ENCODE measurements at places on chromosomes 7 and 10. TPM values are rescaled to one million over a fixed set of nuclear protein-coding genes. Genes with fewer than 3 reads are reported as not detected.
A peak's percentile ranks its signal among the peaks of the same experiment; 100 is the strongest.

- no peaks in the 10 kb centered on the region for H3K36me3 ChIP-seq
- no peaks in the 10 kb centered on the region for H3K27me3 ChIP-seq
- H3K27ac ChIP-seq, result no peak overlapping the region
- H3K4me1 ChIP-seq, result no peaks in the 10 kb centered on the region
- H3K4me3 ChIP-seq, result no peak overlapping the region
These were observed 100.0 kb downstream of the GRID1 start for GRCh38 chr10:86266446-86267242.

SPDYE18 gene
- total RNA-seq, result 1.2 TPM

CPXM2 gene
- 48.5 TPM for total RNA-seq

GRCh38 chr7:32204361-32205018 is 134.3 kb upstream of the PDE1C start:
- H3K27ac ChIP-seq, result no peak overlapping the region
- peak; percentile 75 for DNase-seq
- no peaks in the 10 kb centered on the region for H3K27me3 ChIP-seq
- peak overlapping the region; percentile 33 for H3K4me3 ChIP-seq
- no peaks in the 10 kb centered on the region for H3K4me1 ChIP-seq
- H3K36me3 ChIP-seq, result no peaks in the 10 kb centered on the region

TMEM213 gene
- not detected for total RNA-seq

ADARB2 gene
- total RNA-seq, result 5.9 TPM

GRCh38 chr10:117740691-117741222 is 198.2 kb downstream of the EMX2 start:
- no peaks in the 10 kb centered on the region for H3K4me1 ChIP-seq
- no peak overlapping the region for H3K27ac ChIP-seq
- DNase-seq, result no peak
- peaks cover 10% of the 10 kb centered on the region for H3K27me3 ChIP-seq
- no peak overlapping the region for H3K4me3 ChIP-seq

GRCh38 chr7:158588085-158588877 is 658 bp upstream of the PTPRN2 start:
- H3K27me3 ChIP-seq, result peaks cover 28% of the 10 kb centered on the region
- peak overlapping the region; percentile 53 for H3K4me3 ChIP-seq
- peak; percentile 57 for DNase-seq

GRCh38 chr10:84563355-84563754 is 235.0 kb downstream of the CCSER2 start:
- H3K4me1 ChIP-seq, result no peaks in the 10 kb centered on the region
- H3K36me3 ChIP-seq, result no peaks in the 10 kb centered on the region
- DNase-seq, result no peak
- peaks cover 3% of the 10 kb centered on the region for H3K27me3 ChIP-seq
- H3K4me3 ChIP-seq, result no peak overlapping the region

EIF4EBP2 gene
- total RNA-seq, result 72.1 TPM

DNA sequence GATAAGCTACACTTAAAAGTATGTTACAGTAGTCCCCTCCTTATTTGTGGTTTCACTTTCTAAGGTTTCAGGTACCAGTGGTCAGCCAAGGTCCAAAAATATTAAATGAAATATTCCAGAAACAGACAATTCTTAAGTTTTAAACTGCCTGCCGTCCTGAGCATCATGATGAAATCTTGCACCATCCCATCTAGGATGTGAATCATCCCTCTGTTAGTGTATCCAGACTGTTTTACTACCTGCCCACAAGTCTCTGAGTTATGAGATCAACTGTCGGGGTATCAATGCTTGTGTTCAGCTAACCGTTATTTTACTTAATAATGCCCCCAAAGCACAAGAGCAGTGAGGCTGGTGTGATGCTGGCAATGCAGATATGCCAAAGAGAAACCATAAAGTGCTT is 11.4 kb downstream of the KDM7A start:
- no peaks in the 10 kb centered on the region for H3K36me3 ChIP-seq
- DNase-seq, result no peak
- H3K4me1 ChIP-seq, result peaks cover 37% of the 10 kb centered on the region
- H3K27me3 ChIP-seq, result no peaks in the 10 kb centered on the region
- H3K27ac ChIP-seq, result no peak overlapping the region

DNA sequence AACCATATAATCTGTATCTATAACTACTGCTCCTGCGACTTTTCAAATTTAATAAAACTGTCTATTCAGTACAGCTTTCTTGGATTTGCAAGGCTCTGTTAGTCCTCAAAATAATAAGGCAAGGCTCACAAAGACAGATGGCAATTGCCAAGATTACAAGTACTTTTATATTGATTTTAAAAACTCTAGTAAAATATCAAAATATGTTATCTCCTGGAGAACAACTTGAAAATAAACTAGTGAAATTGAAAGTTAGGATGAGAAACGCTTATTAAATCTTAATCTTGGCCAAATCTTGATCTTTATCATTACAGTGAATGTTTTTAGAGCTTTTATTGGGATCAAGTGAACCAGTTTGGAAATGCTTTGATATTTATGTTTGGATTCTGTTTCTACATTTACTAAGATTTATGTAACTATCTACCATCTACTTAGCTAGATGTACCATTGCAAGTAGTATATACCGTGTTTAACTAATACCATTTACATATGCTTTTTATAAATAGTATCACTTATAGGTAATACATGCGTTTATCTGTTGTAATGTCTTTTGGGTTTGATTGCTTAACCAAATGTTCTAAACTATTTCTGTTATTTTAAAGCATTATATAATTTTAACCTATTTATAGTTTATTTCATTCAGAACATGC is 70.0 kb downstream of the CABCOCO1 start:
- no peak for DNase-seq
- peaks cover 11% of the 10 kb centered on the region for H3K4me1 ChIP-seq
- H3K27me3 ChIP-seq, result no peaks in the 10 kb centered on the region
- H3K36me3 ChIP-seq, result no peaks in the 10 kb centered on the region

GRCh38 chr10:69864321-69864720 is 62.6 kb downstream of the COL13A1 start:
- H3K27me3 ChIP-seq, result no peaks in the 10 kb centered on the region
- no peaks in the 10 kb centered on the region for H3K4me1 ChIP-seq
- no peak overlapping the region for H3K27ac ChIP-seq

GRCh38 chr7:94294471-94295131 is 100.1 kb upstream of the COL1A2 start:
- H3K27me3 ChIP-seq, result no peaks in the 10 kb centered on the region
- H3K4me3 ChIP-seq, result no peak overlapping the region

NUTM2B gene
- 0.36 TPM for total RNA-seq

MCMBP gene
- total RNA-seq, result 64.9 TPM

IL2RA gene
- 0.99 TPM for total RNA-seq

- H3K36me3 ChIP-seq, result no peaks in the 10 kb centered on the region
- H3K4me1 ChIP-seq, result peaks cover 11% of the 10 kb centered on the region
- no peak overlapping the region for H3K27ac ChIP-seq
- H3K4me3 ChIP-seq, result no peak overlapping the region
- no peaks in the 10 kb centered on the region for H3K27me3 ChIP-seq
These were observed 26.5 kb upstream of the TRIL start for GRCh38 chr7:28984631-28985030.

DNA sequence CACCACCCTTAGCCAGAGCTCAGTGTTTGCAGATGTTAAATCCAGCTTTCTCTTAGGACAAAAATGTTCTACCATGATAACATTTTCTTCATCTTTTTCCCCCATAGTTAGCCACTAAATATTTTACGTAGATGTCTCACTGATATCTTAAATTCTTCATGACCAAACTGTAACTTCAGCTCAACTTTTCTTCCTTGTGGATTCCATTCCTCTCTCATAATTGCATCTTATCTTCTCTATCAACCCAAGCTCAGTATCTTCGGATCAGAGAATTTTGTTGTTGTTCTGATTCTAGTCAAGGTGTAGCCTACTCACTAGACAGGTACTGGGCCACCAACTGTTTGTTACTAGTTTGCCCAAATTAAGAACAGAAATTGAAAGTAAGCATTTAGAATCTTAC is 60.2 kb downstream of the SHOC2 start:
- H3K27ac ChIP-seq, result no peak overlapping the region
- no peak overlapping the region for H3K4me3 ChIP-seq
- H3K36me3 ChIP-seq, result no peaks in the 10 kb centered on the region

POMZP3 gene
- 8.4 TPM for total RNA-seq

- H3K4me1 ChIP-seq, result no peaks in the 10 kb centered on the region
- no peak overlapping the region for H3K4me3 ChIP-seq
- no peak overlapping the region for H3K27ac ChIP-seq
- no peaks in the 10 kb centered on the region for H3K27me3 ChIP-seq
- no peak for DNase-seq
- H3K36me3 ChIP-seq, result no peaks in the 10 kb centered on the region
These were observed 591.5 kb downstream of the DNAJB6 start for GRCh38 chr7:157928171-157928794.

DNA sequence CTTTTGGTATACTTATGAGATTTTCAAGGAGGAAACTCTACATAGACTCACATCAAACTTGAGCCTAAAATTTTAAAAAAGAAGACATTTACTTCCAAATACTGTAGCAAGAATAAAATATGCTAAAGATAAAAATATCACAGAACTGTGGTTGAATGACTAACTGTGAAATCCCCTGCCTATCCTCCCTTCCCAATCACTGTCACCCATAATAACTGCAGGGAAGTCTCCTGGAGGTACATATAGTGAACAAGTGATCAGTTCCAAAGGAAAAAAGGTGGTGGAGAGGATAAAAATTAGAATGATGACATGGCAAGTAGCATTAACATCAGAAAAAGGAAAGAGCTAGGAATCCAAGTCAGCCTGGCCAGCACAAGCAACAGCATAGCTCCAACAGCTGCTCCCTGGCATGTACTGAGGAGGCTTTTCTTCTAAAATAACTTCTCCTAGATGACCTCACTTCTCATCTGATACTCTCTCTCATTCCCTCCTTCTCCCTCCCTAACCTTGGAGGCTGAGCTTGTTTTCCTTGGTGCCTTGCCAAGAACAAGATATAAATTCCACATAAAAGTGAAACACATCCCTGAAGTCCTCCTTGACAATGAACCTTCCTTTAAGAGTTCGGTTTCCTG is 124.0 kb downstream of the IQUB start:
- peaks cover 13% of the 10 kb centered on the region for H3K4me1 ChIP-seq
- no peak overlapping the region for H3K4me3 ChIP-seq
- H3K36me3 ChIP-seq, result no peaks in the 10 kb centered on the region
- DNase-seq, result no peak
- peak overlapping the region; percentile 81 for H3K27ac ChIP-seq

CRTAC1 gene
- 3.9 TPM for total RNA-seq

DNA sequence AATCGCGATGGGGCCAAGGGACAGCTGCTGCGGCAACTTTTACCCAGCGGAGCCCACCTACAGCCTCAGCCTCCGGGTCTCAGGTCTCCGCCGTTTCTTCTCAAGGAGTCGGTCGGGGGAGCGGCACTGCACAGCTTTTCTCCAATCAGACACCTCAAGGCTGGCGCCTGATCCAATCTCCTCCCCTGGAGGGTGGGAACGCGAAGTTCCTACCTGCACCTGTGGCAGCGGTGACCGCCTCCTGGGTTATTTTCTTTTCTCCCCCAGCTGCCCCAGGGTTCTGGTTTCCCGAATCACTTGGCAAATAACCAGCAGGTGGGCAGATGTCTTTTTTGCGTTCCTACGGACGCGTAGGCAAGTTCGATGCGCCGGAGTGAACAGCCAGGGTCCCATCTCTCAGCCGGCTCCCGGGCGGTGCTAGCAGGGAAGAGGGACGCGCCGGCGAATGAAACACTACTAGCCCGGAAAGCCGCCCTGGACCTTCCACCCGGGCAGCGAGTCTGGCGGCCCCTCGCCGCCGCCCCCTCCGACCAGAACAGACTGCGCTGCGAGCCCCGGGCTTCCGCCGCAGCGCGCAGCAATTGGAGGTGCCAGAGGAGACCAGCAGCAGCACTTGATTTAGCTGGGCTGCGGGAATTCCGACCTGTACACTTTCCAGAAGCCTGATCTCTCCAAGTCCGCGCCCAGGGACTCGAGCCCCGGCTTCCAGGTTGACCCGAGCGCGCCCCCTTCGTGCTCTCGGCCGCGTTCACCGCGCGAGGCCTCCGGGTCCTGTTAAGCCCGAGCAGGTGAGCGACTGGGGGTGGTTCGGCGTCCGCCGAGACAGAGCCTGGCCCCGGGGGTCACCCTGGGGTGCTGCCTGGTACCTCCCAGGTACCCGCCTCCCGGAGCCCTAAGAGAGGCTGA is at the start of gene PRR15:
TSS of gene PRR15 (plus strand) at position 246 of the 906 bp plus-strand sequence. CDS start 2,495 bp downstream, outside the sequence.
- H3K27ac ChIP-seq, result peak within 1 kb of the TSS; percentile 4
- no peaks in the 10 kb centered on the region for H3K36me3 ChIP-seq
- no peaks in the 10 kb centered on the region for H3K4me1 ChIP-seq
- peak within 1 kb of the TSS; percentile 59 for H3K4me3 ChIP-seq
- DNase-seq, result peak; percentile 63

Data from sigmoid colon (tissue), 7 donors.